ENCODE measurements at places on chromosomes 5 and 9.

DNA sequence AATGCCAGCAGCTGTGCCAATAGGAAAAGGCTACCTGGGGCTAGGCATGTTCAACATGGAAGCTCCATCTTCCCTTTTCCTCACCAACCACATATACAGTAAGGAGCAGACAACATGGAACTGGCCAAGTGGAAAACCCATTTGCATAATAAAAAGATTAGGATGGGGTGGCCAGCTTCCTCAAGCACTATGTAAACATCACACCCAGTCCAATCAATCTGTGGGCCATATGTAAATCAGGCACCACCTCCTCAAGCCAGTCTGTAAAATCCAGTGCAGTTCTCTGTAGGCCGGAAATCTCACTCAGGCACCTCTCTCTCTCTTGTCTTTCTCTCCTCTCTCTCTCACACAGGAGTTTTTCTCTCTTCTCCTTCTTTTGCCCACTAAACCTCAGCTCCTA lies 360.2 kb upstream of the GRIA1 start:
- DNase-seq: no peak

- no peak for DNase-seq
These were observed 409.4 kb upstream of the PTGER4 start for GRCh38 chr5:40270274-40270845.

- no peak for DNase-seq
These were observed 734 bp downstream of the KIF27 start for GRCh38 chr9:83920469-83920926.

GRCh38 chr9:88988796-88989641 lies 2.2 kb upstream of the S1PR3 start:
- DNase-seq: no peak

DNA sequence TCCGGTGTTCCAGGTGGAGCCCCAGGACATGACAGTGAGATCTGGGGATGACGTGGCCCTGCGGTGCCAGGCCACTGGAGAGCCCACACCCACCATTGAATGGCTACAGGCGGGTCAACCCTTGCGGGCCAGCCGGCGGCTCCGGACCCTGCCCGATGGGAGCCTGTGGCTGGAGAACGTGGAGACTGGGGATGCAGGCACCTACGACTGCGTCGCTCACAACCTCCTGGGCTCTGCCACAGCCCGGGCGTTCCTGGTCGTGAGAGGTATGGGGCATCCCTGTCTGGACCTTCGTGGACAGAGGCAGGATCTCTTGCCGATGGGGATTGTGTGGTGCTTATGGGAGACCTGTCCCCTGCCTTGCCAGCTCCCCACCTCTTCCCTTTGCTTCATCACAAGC lies 26.0 kb upstream of the ASS1 start:
- DNase-seq: no peak

DNA sequence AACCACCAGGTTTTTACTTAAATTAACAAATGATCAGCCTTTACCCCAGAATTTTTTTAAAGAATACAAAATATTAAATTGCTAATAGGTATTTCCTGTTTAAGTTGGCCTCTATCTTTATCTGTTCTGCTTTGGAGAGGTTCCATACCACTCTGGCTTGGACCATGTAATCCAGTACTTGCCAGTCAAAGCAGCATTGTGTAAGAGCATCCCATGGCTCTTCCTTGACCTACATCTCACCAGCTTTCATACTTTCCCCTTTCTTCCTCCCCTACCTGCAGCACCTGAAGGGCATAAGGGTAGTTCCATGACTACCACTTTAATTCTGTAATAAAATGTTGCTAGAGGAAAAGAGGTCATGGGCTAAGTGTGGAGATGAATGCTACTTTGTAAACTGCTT lies 140.8 kb upstream of the MTAP start:
- DNase-seq: no peak

All from NCI-H187 (cell line).